ENCODE measurements at places on chromosomes 13 and 19.

DNA sequence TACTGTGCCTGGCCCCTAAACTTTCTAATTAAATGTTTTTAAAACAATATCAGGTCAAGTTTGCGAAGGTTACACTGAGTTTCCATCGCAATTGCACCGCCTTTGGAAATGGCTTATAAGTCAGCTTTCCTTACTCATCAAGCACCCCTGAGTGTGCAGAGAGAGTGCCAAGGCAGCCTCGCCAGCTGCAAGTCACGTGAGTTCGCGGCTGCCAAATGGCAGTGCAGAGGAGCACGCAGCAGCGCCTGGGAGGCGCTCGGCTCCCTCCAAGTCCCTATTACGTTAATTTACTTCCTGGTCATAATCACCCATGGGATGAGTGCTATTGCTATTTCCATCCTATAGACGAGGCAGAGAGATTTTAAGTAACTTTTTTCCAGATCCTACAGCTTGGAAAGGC lies 319.6 kb downstream of the TEX29 start:
- H3K4me3 ChIP-seq: no peak overlapping the region
- H3K27ac ChIP-seq: no peak overlapping the region
- no peaks in the 10 kb centered on the region for H3K4me1 ChIP-seq
- H3K36me3 ChIP-seq: no peaks in the 10 kb centered on the region
- H3K27me3 ChIP-seq: no peaks in the 10 kb centered on the region

DNA sequence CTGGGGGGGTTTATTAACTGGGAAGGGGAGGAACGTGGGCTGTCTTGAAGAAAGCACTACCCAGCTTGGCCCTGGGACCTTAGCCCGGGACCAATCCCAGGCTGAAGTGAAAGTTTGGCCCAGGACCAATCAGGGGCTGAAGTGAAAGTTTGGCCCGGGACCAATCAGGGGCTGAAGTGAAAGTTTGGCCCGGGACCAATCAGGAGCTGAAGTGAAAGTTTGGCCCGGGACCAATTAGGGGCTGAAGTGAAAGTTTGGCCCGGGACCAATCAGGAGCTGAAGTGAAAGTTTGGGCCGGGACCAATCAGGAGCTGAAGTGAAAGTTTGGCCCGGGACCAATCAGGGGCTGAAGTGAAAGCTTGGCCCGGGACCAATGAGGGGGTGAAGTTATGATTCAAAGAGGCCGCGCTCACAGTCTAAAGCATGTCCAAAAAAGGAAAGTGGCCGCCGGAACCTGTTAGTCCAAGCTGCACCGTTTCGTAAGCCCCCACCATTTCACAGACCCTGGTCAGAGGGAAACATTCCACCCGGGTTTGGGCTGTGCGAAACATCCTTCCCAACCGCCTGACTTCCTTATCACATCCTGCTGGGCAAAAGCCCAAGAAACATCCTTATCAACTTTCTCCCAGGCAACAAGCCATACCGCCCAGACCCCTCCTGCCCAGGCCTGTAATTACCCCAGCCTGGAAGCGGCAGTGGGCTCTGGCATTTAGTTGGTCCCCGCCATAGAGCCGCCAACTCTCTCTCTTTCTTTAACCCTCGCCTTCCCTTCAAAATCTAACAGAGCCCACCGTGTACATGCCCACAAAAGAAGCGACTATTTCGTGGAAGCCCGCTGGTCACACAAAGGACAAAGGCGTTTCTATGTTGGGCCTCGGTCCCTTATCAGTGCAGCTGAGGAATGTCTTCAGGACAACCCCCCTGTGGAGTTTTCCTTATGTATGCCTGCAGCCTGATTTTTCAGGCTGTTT lies 1.1 kb downstream of the ZNF850 start:
- peak overlapping the region; percentile 94 for H3K4me3 ChIP-seq
- H3K27ac ChIP-seq: peak overlapping the region; percentile 96
- peak; percentile 77 for DNase-seq

DNA sequence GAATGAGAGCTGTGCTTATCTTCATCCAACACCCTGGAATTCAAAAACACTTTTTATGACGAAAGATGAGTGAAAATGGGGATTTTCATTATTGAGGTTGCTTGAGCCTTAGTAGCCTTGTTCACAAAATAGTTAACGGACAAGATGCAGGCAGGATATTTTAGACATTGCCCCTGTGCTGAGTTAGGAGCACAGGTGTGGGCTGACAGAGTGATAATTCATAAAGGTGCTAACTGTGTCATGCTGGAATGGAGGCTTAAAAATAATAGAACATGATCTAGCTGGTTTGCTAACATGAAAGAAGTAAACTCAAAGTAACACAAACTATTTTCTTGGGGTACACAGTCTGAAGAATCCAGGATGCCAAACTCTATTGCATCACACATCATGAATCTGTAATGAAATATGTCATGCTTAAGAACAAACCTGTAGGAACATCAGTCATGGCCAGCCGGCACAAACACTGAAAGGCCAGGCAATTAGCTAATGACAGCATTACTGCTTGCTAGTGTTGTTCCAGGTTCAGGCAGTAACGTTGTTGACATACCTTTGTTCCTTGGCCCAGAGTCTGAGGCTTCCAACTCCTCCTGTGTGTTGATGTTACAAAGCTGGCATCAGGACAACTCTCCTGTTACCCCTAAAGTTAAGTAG lies 55.3 kb downstream of the FRY start:
- no peaks in the 10 kb centered on the region for H3K27me3 ChIP-seq
- no peaks in the 10 kb centered on the region for H3K36me3 ChIP-seq
- no peak overlapping the region for H3K4me3 ChIP-seq
- H3K4me1 ChIP-seq: peaks cover 2% of the 10 kb centered on the region
- H3K27ac ChIP-seq: no peak overlapping the region

GRCh38 chr13:35468195-35468594 lies 8.3 kb downstream of the MAB21L1 start:
- no peak overlapping the region for H3K27ac ChIP-seq
- peaks cover 40% of the 10 kb centered on the region for H3K27me3 ChIP-seq
- no peak for DNase-seq
- H3K36me3 ChIP-seq: peaks cover 7% of the 10 kb centered on the region

DNA sequence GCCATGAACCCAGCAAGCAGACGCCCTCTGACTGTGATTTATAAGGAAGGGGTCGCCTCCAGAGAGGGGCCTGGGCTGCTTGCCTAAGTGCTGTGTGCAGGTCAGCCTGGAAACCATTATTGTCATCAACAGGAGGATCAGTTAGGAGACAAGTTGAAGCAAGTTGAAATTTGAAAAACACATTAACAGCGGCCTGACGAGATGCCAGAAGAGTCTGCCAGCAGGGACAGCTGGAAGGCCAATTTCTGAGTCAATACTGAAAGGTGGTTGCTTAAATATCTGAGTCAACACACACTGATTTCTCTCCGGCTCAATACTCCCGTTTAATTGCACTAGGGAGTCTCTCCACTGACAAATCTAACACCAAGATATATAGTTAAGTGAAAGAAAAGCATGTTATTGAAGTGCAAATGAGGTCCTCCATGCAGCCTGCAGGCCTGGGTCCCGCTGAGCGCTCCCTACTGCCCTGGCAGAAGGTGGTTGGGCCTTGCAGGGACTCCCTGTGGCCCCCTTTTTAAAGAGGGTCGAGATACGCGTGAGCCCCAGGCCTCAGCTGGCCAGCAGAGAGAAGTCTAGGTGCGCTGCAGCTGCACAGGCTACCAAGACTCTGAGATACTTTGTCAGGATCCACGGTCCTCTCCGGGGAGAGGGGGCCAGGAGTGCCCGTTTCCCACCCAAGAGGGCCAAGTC lies 91.1 kb downstream of the RNASEH2B start:
- H3K4me3 ChIP-seq: no peak overlapping the region
- no peak for DNase-seq
- H3K27ac ChIP-seq: no peak overlapping the region
- no peaks in the 10 kb centered on the region for H3K36me3 ChIP-seq

GRCh38 chr13:49354719-49355118 lies 89.1 kb downstream of the CAB39L start:
- H3K27ac ChIP-seq: no peak overlapping the region
- H3K4me3 ChIP-seq: no peak overlapping the region
- DNase-seq: no peak
- no peaks in the 10 kb centered on the region for H3K27me3 ChIP-seq
- H3K4me1 ChIP-seq: no peaks in the 10 kb centered on the region
- no peaks in the 10 kb centered on the region for H3K36me3 ChIP-seq

- peaks cover 27% of the 10 kb centered on the region for H3K4me1 ChIP-seq
- peak overlapping the region; percentile 39 for H3K4me3 ChIP-seq
- H3K27me3 ChIP-seq: peaks cover 2% of the 10 kb centered on the region
- no peak for DNase-seq
- H3K27ac ChIP-seq: no peak overlapping the region
Measured at GRCh38 chr19:46634656-46635218, 1.3 kb downstream of the GNG8 start.

DNA sequence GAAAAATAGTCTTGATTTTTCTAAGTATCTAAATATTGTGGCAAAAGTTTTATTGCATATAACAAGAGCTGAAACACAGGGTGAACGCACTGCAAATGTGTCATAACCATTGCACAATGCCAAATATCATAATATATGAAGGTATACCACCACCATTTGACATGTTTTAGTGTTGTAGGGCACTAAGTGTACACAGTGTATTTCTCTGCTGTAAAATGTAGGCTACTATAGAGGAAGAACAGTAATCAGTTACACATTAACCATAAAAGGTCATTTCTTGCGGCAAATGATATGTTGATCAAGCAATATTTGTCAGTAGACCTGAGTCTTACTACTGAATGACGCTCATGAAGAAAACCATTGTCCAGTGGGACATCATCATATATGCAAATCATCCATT lies 18.3 kb upstream of the KLF5 start:
- H3K4me3 ChIP-seq: no peak overlapping the region
- DNase-seq: no peak
- H3K36me3 ChIP-seq: no peaks in the 10 kb centered on the region

- DNase-seq: no peak
- no peaks in the 10 kb centered on the region for H3K27me3 ChIP-seq
- peaks cover 19% of the 10 kb centered on the region for H3K4me1 ChIP-seq
Measured at GRCh38 chr19:4454747-4455718, 2.6 kb downstream of the UBXN6 start.

DNA sequence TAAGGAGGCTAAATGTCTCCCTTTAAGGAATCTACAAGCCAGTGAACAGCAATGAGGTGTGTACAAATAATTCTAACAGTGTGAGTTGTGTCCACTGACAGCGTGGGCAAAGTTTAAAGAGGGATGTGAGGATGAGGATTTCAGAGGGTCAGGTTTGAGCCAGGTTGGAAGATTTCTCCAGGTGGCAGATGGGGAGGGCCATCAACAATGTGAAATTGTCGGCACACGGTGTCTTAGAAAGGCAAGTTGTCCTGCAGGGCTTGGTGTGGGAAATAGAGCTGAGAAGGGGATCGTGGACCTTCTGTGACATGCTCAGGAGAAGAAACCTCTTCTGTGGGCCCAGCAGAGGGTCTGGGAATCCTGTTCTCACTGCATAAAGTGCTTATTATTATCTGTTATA lies 52.1 kb downstream of the ATP8A2 start:
- no peak overlapping the region for H3K4me3 ChIP-seq
- H3K36me3 ChIP-seq: no peaks in the 10 kb centered on the region
- H3K27ac ChIP-seq: no peak overlapping the region
- H3K4me1 ChIP-seq: no peaks in the 10 kb centered on the region
- peaks cover 4% of the 10 kb centered on the region for H3K27me3 ChIP-seq
- no peak for DNase-seq

All from activated CD8-positive, alpha-beta T cell treated with anti-CD3 and anti-CD28 coated beads, Interleukin-2, amount 10 ng/mL, durations not matched to agents 7 days and 5 days (primary cell).